ENCODE measurements at places on chromosomes 1 and 21.

- DNase-seq, result no peak
Observed at GRCh38 chr1:147591261-147591891, 50.1 kb downstream of the BCL9 start.

DNA sequence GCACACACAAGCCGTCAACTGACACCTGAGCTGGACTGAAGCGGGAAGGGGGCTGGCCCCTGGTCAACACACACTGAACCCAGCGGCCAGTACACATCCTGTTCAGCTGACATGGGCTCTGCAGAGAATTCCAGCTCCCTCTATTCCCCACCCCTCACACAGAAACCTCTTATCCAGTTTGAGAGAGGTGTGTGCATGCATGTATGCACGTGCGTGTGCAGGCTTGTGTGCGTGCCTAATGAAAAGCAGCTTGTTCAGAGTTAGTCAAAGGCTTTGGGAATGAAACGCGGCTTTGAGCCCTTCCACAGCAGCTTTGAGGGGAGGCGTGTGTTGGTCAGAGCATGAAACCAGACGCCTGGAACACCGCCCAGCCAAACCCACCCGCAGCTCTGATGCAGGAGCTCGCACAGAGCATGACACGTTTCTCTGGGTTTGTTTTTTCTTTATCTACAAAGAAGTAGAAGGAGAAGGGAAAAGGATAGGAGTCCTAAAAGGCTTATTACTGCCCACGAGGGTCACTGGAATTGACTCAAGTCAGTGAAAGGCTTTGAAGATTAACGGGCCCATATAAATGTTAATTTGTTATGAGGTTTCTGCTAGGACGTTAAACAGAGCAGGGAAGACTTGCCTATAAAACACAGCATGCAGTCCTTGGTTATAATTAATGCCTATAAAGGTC, 184.2 kb downstream of the ETS2 start:
- no peak for DNase-seq

GRCh38 chr1:162732566-162733335, 57.8 kb upstream of the HSD17B7 start:
- DNase-seq, result no peak

- DNase-seq, result no peak
Observed at GRCh38 chr1:197798492-197798891, 23.2 kb upstream of the DENND1B start.

GRCh38 chr1:213296558-213296957, 245.5 kb downstream of the RPS6KC1 start:
- DNase-seq, result no peak

- no peak for DNase-seq
Observed at GRCh38 chr1:223301371-223301770, 62.6 kb downstream of the SUSD4 start.

- DNase-seq, result no peak
Observed at GRCh38 chr1:227940791-227941241, 6.9 kb downstream of the WNT9A start.

- DNase-seq, result no peak
Observed at GRCh38 chr1:9375912-9376311, 83.2 kb downstream of the SPSB1 start.

GRCh38 chr1:36703526-36704208, 221.0 kb upstream of the CSF3R start:
- peak; percentile 73 for DNase-seq

GRCh38 chr21:29287383-29287782, 11.3 kb upstream of the BACH1 start:
- peak; percentile 14 for DNase-seq

GRCh38 chr1:182699393-182700350, 15.3 kb upstream of the RGS8 start:
- no peak for DNase-seq

- peak; percentile 78 for DNase-seq
Observed at GRCh38 chr1:13699936-13700520, at the start of gene PRDM2. PRDM2 (plus strand) TSS chr1:13700188; CDS start chr1:13715606, 15,418 bp downstream.

- DNase-seq, result no peak
Observed at GRCh38 chr1:19327736-19328135, 15.6 kb downstream of the SLC66A1 start.

- peak; percentile 68 for DNase-seq
Observed at GRCh38 chr1:15100121-15100879, 53.2 kb upstream of the TMEM51 start.

DNA sequence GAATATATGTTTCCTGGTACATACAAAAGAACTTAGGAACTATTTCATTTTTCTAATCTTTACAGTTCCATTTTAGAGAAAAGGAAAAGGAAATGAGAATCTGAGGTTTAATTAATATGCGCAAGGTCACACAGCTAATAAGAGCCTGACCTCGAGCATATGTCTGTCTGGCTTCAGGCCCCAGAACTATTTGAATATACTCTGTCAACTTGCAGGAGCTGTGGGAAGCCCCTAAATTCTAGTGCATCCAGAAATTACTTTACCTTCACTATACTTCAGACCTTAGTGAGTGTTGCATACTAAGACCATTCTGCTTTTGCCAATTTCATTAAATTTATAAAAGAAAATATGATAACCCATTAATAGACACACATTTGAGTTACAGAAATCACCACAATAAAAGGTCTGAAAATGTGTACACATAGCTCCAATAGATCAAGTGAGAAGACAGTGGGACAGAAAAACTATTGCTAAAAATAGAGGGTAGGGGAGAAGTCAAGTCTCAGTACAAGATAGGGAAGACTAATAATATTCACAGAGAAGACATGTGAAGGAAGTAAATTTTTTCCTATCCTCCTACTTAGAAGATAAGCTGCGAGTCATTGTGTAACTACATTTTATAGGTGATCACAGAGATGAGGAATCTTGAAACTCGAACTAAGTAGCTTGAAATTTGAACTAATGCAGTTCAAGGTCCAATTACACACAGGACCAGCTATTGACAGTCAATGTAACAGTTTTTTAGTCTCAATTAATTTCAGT, 3.8 kb downstream of the RGS13 start:
- DNase-seq, result peak; percentile 44

- DNase-seq, result peak; percentile 18
Observed at GRCh38 chr1:246280551-246280950, 226.5 kb downstream of the SMYD3 start.

DNA sequence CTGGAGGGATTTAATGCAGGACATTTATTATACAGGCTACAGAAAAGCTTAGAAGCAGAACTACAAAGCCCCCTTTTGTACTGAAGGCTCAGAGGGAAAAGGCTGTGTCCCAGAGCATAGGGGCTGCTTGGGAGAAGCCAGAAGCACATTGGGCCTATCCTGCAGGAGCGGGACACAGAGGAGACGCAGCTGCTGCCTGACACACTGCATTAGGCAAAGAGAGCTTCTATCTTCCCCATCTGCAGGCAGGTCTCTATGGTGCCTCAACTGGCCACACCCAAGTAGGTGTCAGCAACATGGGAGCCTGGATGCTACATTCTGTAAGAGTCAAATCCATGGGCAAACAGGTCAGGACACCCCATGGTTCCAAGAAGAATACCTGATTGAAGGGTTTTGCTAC, 595.9 kb downstream of the AJAP1 start:
- DNase-seq, result no peak

GRCh38 chr1:45299981-45300668, 26.6 kb upstream of the HPDL start:
- DNase-seq, result peak; percentile 85

DNA sequence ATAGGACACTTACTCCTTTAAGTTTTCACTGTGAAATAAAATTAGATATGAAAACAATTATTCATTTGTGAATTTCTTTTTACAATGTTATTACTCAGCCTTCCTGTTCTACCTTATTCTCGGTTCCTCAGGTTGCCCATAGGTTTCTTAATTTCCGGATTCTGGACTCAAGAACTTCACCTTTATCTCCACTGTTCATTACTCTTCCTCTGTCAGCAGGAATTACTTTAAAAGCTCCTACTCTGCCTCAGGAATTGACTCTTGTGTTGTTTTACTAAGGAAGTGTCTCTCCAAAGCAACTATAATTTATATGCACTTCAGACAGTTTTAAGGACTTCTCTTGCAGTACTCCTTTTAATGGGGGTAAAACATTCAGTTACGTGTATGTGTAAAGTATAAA, 123.8 kb downstream of the OSBPL9 start:
- DNase-seq, result peak; percentile 59

DNA sequence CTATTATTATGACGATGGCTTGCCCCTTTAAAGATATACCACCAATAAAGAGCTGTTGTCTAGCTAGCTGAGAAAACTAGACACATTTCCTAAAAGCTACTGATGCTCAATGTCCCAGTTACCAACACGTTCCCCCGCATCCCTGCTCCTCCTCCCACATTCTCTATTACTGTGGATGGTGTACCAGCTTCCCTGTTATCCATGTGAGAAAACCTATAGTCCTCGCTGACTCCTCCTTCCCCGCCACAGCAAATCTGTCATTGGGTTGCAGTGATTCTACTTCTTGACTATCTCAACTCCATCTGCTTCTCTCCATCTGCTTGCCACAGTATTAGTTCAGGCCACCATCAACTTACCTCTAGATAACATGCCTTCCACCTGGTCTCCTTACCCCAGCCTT, 337.5 kb downstream of the KCNH1 start:
- no peak for DNase-seq

- DNase-seq, result no peak
Observed at GRCh38 chr1:228416217-228416933, at the start of gene TRIM17. TRIM17 (minus strand) TSS chr1:228416861; CDS start chr1:228415072, 1,789 bp downstream.

Measured in GM12865 (cell line).